CD4-positive, alpha-beta T cell treated with Interleukin-15 for 4 hours (primary cell): ENCODE measurements at places on chromosomes 12 and 14.

- DNase-seq: peak; percentile 41
Measured at GRCh38 chr14:21231020-21231652, 38.1 kb downstream of the HNRNPC start.

GRCh38 chr14:68787092-68787992 is 5.5 kb downstream of the ZFP36L1 start:
- peak; percentile 36 for DNase-seq

- no peak for DNase-seq
Measured at GRCh38 chr14:24662753-24663152, 28.8 kb upstream of the GZMB start.

DNA sequence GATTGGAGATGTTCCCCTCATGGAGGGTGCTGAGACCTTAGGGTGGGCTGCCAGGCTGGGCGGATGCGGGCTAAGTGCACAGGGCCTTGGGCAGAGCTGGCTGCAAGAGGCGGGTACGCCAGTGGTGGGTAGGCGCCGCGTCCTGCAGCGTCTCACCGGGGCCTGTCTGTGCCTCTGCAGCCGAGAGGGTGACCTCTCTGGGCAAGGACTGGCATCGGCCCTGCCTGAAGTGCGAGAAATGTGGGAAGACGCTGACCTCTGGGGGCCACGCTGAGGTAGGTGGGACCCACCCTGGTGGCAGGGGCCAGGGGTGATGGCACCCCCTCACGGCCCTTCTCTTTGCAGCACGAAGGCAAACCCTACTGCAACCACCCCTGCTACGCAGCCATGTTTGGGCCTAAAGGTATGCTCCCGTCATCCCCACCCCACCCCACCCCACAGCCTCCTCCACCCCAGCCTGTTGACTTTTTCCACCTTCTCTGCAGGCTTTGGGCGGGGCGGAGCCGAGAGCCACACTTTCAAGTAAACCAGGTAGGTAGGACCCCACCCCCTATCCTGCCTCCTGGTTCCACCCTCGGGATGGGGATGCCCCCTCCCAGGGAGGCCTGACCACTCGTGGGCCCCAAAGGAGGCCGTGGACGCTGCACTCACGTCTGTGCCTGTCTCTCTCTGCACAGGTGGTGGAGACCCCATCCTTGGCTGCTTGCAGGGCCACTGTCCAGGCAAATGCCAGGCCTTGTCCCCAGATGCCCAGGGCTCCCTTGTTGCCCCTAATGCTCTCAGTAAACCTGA is 1.5 kb downstream of the CRIP1 start:
- DNase-seq: peak; percentile 50

DNA sequence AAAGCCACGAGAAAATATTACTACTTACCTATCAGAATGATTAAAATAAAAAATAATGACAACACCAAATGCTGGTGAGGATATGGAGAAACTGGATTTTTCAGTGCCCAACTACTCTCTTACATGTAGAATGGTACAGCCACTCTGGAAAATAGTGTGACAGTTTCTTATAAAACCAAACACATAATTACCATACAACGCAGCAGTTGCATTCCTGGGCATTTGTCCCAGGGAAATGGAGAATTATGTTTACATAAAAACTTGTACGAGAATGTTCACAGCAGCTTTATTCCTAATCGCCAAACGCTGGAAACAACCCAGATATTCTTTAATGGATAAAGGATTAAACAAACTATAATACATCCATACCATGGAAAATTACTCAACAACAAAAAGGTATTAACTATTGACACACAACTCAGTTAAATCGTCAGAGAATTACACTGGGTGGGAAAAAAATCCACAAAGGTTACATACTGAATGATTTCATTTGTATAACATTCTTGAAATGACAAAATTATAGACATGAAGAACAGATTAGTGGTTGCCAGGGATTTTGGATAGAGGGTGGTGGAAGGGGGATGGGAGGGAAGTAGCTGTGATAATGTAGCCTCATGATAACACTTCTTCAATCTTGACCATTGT is 35.4 kb downstream of the TAOK3 start:
- no peak for DNase-seq
